ENCODE measurements at places on chromosomes 16 and 17. TPM values are rescaled to one million over a fixed set of nuclear protein-coding genes. Genes with fewer than 3 reads are reported as not detected.

- DNase-seq: no peak
Measured at GRCh38 chr16:67014634-67015312, 14.2 kb upstream of the CBFB start.

DNA sequence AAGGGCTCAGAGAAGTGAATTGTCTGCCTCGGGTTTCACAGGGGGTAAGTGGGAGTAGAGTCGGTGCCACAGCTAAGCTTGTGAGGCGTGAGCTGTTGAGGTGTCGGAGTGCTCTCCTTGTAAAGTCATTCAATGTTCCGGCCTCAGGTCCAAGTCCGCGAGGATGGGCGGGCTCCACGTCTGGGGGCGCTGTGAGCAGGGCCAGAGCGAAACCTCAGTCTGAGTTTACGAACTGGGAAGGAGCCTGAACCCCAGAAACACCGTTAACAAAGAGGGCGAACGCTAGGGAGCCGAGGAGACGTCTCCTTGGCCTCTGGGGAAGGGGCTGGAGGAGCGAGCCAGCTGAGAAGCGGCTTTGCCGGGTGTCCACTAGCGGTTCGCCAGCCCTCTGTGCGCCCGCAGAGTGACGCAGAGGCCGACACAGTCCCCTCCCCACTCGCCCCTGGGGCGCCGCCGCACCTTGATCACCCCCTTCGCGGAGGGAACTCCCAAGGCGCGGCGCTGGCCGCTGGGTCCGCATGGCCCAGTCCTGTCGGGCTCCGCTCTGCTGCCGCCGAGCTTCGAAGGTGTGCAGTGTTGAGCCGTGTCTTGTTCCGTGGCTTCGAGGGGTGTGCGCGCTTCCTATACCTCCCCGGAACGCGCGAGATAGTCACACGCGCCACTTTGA, 4.9 kb downstream of the IRX3 start:
- no peak for DNase-seq

DNA sequence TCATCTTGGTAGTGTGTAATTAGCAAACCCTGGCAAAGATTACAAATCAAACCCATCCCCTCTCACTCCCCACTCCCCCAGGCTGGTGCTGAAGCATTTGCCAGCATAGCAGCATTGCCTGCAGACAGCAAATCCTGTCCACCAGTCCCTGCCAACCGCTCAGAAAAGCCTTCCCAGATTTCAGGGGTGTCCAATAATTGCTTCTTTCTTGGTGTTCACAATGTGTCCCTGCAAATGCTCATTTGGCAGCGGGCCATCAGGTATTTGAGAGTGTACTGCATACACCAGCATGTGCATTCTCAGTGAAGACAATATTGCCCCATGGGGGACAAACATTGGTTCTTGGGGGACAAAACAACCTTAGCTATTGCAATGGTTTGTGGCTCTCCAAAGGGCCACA, 28.2 kb downstream of the ORC6 start:
- DNase-seq: no peak

- peak; percentile 66 for DNase-seq
Measured at GRCh38 chr17:45172541-45173286, 11.0 kb downstream of the HEXIM2 start.

DNA sequence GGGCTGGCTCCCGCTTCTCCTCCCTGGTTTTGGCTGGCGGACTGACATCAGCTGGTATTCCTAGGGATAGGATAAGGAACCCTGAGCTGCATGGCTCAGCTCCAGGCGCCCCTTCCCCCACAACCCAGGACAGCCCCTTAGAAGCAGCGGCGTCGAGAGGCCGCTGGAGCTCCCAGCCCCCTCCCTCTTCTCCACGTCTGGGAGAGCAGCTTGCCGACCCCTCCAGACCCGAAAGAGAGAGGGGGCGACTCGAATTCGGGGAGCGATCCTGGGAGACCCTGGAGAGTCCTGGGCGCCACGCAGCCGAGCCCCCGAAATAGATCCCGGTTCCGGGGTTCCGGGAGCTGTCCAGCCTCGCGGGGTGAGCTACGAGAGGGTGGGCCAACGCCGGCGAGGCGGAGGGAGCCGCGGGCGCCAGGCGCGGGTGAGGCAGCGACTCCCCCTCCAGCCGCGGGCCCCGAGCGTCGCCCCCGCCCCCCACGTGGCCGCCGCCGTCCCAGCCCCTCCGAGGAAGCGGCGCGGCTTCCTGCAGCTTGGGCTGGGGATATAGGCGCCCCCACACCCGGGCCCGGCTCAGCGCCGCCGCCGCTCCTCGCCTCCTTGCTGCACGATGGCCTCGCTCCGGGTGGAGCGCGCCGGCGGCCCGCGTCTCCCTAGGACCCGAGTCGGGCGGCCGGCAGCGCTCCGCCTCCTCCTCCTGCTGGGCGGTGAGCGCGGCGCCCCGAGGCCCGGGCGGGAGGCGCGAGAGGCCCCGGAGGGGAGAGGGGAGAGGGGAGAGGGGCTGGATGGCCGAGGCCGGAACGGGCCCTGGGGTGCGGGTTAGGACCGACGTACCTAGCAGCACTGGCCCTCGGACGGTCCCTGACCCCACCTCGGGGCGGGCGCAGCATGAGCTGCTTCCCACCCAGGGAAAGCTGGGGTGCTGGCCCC, at the start of gene RAMP2:
Gene RAMP2 (plus strand): TSS at position 576 of the 930 bp plus-strand sequence. CDS start 35 bp downstream, at position 611.
- no peak for DNase-seq

DNA sequence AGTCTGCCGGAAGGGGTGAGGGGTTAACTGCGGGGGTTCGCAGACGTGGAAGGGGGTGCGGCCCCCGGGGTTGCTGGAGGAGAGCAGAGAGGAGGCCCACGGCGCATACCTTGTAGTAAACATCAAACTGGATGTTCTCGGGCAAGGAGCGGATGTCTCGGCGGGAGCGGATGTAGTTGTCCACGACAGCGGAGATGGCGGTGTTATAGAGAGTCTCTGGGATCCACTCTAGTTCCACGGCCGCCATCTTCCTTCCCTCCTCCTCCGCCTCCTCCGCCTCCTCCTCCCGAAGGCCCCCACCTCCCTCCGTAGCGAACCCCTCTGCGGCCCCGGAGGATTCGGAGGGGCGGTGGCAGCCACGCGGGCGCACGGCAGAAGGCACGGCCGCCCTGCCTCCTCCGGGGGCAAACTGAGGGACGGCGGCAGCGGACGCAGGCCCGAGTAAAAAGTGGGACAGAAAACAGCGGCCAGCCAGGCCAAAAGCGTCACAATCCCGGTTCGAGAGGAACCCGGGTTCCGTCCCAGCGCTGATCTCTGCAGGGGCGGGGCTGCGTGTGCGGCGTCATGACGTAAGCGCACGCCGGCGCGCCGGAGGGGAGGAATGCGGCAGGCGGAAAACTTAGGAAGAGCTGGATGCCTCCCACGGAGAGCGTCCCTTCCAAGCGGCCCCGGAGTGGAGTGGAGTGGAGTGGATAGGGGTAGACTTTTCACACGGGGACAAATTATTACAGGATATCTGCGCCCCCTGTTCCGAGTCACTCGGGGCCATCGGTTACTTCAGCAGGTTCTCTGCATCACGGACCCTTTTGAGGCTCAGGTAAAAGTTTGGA, at the start of gene APPBP2:
Gene APPBP2 (minus strand): TSS at position 558 of the 830 bp plus-strand sequence. CDS start 311 bp downstream, at position 247.
- DNase-seq: peak; percentile 88

GRCh38 chr17:50672831-50673551, 34.7 kb downstream of the ANKRD40 start:
- no peak for DNase-seq

DNA sequence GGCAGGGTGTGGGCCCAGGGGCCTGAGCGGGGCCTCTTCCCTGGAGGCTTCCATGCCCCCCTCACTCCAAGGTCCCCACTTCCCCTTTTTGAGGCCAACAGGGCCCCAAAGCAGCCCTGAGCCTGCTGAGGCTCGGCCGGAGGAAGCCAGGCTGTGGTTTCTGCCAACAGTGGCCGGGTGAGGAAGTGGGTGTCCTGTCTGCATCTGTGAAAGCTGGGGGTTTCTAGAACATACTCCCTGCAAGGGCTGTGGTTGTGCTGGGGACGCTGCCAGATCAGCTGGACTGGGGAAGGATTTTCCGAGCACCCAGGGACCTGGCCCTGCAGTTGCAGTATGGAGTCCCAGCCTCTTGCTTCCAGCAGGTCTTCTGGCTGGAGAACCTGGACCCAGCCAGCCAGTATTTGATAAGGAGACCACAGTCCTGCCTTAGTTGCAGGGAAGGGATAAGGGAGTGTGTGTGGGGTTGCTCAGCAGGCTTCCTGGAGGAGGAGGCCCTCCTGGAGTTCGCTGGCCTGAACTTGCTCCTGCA, 15.7 kb downstream of the ADCY7 start:
- peak; percentile 74 for DNase-seq

DNA sequence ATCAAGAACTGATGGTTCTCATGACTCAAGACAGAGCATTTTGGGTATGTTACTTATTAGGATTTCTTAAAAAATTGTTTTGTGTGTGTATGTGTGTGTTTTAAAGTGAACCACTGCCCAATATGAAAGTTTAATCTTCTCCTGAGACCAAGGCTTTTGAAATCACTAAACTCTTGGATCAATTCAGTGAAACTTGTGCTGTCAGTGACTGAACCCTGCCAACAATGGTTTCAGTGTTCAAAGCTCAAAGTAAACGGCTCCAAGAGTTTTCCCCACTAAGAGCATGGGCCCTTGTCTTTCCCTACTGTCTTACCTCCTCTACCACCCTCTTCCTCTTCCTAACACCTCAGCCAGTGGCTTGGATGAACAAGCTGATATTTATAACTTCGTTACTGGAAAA, 22.0 kb downstream of the NFE2L1 start:
- DNase-seq: no peak

- no peak for DNase-seq
Measured at GRCh38 chr16:66079671-66080334, 286.7 kb upstream of the CDH5 start.

GRCh38 chr17:38704606-38705522, at the start of gene MLLT6:
Gene MLLT6, plus strand, starts transcription at chr17:38705273. Its CDS starts 360 bp downstream, at chr17:38705633.
- DNase-seq: peak; percentile 83

GAS2L2 gene
- not detected for total RNA-seq

CNTNAP1 gene
- total RNA-seq: 8.1 TPM

KRTAP3-1 gene
- not detected for total RNA-seq

KRT39 gene
- total RNA-seq: not detected

FTO gene
- 79.2 TPM for total RNA-seq

EIF5A gene
- total RNA-seq: 233 TPM

SALL1 gene
- total RNA-seq: 1.2 TPM

SCN4A gene
- 1.2 TPM for total RNA-seq

IGSF6 gene
- total RNA-seq: 11.5 TPM

Measured in mucosa of gallbladder (tissue), 1 donor.